Motor neuron (in vitro differentiated cells): ENCODE measurements at places on chromosomes 1 and 21.

DNA sequence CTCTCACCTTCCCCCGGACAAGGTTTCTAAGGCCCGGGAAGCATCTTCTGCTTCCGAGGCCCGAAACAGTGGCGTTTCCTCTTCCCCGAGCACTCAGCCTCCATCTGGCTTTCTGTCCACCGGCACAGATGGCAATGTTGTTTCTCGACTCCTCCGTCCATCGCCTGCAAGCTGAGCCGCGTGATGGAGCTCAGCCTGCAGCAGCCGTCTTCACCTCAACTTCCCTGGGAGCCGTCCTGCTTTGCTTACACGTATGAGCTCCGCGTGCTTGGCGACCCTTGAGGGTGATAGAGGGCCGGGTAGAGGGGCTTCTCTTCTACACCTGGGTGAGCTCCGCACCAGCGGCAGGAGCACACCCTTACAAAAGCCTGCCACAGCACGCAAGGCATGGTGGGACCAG, 80.4 kb downstream of the AJAP1 start:
- no peak for ATAC-seq

- no peak for ATAC-seq
Observed at GRCh38 chr1:87682565-87682964, 353.9 kb downstream of the LMO4 start.

GRCh38 chr21:46129846-46130651, 25.3 kb downstream of the FTCD start:
- no peak for ATAC-seq

DNA sequence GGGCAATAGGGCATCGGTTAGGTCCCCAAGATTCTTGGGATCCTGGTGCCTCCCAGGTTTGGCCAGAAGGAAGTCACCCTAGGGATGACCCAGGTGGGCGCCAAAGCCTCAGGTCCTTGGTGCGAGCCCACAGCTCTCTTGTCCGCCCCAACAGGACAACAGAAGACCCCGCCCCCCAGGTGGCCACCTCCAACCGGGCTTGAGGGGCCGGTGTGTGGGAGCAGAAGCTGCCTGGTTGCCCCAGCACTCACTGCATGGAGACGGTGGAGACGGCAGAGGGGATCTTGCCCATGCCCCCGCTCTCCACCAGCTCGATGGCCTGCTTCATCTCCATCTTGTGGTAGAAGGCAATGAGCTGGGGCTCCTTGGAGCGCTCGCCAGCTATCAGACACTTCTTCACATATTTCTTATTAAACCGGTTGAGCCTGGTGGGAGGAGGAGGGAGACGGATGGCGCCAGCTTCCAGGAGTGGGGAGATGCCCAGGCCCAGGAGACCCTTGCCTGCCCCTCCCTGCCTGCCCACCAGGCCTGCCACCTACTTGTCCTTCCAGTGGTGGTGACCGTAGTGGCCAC, 52.7 kb downstream of the SLC9A1 start:
- ATAC-seq = no peak

DNA sequence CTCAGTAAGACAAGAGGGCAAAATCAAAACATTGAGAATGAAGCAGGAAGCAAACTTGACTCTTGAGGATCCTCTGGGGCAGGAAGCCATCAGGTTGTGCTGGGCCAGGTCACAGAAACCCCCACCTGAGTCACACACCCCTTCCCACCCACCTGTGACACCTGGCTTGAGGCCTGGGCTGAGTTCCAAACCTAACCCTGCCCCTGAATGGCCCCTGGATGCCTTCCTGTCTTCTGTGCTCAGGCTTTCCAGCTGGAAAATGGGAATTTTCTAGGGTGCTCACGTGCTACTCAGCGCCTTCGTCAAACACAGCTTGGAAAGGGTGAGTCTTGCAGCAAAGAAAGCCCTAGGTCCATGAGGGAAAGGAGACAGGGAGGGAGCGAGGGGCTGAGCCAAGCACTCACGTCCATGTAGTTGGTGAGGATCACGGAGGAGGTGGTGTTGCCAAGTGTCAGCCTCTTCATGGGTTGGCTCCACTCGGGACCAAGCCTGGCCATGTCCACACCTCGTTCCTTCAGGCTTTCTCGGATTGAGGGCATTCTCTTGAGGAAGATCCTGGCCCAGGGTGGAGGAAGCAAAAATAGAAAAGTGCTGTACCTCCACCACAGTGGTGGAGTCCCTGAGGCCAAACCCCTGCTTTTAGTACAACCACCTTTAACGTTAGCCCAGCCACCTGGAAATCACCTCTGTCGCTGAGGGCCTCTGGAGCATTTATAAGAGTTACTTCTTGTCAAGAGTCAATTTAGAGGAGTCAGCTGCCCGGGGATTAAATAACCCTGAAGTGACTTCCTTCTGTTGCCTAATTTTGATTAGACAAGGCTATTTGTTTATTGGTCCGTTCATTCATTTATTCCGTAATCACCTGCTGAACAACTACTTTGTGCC, 4.3 kb downstream of the REN start:
- no peak for ATAC-seq

DNA sequence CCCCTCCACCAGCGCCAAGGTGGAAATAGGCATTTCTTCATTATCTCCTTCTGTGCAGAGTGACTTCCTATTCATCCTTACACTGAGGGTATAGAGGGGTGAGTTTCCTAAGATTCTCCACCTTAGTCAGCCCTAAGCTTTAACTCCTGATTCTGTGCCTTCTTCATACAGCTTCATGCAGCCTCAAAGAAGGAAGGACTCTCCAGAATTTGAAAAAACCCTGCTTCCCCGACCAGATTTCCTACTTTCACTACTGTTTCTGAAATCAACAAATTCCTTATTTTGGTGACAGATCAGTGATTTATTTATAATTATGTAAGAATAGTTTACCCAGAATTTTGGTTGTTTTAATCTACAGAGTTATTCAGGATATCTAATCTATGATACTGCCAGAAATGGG, 28.6 kb downstream of the GFI1 start:
- ATAC-seq = no peak

DNA sequence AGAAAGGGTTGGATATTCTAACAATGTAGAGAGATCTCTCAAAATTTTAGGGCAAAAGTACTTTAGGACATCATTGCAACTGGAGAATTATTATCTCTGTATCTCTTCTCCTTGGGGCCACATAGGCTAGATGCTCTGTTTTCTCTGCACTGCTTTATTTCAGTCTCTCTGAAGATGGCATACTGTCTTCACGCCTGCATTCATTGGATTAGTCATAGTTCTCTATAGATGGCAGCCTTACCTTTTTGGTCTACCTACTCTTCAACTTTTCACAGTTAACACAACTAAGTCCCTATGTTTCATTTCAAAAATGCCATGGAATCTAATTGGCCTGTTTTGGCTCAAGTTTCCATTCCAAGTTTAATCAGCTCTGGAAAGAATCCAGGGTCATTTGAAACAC, 1623.3 kb upstream of the B3GALT2 start:
- no peak for ATAC-seq

DNA sequence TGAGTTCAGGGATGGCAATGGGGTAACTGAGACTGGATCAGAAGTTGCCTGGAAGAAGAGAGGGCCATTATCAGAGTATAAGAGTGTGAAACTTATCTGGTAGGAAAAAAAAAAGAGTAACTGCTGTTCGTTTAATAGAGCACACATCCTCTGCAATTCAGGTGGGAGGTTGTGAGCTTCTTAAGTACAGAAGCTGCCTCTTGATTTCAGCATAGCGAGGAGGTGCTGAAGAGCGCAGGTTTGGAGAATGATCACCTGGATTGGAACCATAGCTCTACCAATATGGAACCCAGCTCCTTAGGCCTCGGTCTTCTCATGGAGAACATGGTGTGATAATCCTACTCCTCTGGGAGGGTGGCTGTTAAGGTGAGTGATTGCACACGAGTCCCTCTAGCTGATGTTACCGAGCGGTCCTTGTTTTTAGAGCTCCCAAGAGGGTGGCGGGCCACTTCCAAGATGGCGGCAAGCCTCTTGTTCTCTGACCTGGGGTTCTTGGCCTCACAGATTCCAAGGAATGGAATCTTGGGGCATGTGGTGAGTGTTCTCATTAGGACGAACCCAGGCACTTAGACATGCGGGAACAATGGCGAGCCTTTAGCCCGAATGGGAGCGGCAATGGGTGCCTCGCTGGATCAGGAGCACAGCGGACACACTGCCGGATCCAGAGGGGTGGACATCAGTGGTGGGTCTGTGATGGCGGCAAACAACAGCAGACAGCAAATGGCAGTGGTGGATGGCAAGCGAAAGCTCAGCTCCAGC, 3.3 kb upstream of the MX1 start:
- no peak for ATAC-seq
